IMR-90 (cell line): ENCODE measurements at places on chromosomes 7 and 10.

DNA sequence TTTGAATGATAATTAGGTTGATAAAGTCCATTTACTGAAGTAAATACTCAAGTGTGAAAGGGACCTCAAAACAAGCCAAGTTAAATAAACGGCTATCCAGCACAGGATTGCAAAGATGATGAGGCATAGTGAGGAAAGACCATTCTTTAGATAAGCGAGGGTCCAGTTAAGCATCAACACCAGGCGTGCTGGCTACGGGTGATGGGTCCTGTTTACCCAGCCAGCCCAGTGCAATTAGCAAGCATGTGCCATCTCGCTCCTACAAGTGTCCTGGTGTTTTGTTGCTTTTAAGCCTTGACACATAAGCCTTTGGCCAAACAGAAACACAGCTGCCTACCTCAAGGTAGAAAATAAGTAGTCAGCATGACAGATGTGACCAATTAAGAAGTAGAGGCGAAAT, 7.1 kb downstream of the NEBL start:
- no peak for DNase-seq

DNA sequence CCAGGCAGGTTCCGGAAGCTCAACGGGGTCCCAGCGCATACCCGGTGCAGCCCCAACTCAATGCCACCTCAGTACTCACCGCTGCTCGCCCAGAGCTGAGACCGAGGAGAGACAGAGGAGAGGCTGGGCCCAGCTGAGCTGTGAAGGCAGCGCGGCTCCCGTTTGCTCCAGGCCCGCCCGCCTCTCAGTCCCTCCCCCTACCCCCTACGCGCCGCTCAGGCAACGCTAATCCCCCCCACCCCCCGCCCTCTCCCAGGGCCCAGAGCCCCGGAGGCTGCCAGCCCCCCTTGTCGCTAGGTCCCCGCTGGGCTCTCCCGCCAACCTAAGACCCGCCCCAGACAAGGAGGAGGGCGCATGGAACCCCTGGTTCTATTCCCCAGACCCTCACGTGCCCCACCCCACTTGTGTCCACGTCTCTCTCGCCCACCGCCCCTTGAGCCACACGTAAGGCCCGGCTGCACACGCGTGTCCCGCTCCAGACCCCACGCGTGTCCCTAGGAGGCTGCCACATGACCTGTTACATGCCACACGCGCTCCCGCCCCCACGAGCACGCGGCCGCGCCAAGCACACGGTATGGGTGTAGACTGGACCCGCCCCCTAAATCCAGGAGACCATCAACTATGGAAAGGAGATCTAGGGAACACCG, at the start of gene PSD:
Gene PSD (minus strand): TSS at position 164 of the 647 bp plus-strand sequence. CDS start 1,747 bp downstream, outside the sequence.
- no peak for DNase-seq

GRCh38 chr7:143811-144453, 48.4 kb upstream of the FAM20C start:
- no peak for DNase-seq

DNA sequence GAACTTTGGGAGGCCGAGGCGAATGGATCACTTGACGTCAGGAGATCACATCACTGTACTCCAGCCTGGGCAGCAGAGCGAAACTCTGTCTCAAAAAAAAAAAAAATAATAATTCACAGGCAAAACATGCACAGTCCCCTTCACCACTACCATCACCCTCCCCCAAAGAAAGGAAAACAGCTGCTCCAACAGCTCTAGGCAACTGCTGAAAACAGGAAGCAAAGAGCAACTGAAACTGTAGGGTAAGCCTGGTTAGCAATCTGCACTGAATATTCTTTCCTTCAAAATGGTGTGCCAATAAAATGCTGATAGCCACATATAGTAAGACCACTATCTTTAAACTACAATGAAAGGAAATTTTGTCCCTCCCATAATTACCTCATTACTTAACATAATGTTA, 11.8 kb downstream of the NT5C2 start:
- no peak for DNase-seq

DNA sequence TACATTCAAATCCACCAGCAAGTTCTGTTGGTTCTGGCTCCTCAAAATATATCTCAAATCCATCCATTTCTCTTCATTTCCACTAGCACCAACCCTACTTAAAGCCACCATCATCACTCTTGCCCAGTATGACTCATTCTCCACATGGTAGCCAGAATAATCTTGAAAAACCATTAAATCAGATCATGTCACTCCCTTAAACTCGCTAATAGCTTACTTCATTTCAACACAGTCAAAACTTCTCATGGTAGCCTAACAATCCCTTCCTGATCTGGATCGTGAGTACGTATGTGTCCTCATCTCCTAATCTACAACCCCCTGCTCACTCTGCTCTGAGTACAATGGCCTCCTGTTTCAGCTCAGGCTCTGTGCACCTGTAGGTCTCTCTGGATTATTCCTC, 8.7 kb downstream of the EPC1 start:
- DNase-seq = peak; percentile 36

DNA sequence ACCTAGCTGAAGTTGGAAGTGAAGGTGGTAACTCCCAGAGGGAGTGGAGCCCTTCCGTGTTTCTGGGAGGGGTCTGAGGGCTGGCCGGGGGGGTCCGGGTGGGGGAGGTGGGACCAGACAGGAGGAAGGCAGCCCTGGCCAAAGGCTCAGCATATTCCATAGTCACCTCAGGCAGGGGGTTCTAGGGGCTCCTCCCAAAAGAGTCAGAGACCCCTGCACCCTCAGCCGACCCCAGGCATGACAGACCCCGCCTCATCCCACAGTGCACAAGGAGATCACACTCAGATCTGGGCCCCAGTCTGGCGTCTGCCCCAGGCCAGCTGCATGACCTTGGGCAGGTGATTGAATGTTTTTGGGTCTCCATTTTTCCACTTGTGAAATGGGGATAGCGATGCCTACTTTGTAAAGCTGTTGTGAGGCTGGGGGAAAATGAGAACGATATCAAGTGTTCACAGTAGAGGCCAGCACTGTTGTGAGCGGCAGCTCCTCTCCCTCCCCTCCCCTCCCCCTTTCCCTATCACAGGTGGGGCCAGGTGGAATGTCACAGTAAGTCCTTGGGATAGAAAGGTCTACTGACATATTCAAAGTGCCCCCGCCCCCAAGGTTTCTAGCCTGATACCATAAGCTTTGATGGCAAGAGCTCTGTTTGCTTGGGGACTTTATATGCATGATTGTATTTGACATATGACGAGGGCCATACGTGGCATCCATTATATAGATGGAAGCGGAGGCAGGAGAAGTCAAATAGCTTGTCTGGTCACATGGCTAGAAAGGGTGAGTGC, 33.3 kb downstream of the DNAJB12 start:
- no peak for DNase-seq

- no peak for DNase-seq
Observed at GRCh38 chr7:49774459-49775064, 1.1 kb downstream of the VWC2 start.

GRCh38 chr7:142788303-142789289, 17.8 kb downstream of the PRSS2 start:
- no peak for DNase-seq

DNA sequence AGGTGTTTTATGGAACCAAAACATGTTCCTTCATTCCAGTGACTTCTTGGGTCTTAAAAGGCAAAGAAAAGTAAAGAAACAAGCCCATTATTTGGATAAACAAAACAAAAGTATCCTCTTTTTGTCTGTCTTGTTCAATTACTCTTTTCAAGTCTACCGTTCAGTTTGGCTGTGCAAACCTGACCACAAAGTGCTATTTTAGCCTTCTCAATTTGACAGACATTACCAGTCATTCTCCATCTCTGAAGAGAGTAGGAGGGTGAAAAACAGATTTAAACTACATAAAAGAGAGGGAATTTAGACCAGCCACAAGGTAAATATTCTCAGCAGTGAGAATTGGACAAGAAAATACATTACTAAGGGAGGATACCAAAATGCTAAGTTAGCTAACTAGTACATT, 145.2 kb downstream of the GRM3 start:
- no peak for DNase-seq

DNA sequence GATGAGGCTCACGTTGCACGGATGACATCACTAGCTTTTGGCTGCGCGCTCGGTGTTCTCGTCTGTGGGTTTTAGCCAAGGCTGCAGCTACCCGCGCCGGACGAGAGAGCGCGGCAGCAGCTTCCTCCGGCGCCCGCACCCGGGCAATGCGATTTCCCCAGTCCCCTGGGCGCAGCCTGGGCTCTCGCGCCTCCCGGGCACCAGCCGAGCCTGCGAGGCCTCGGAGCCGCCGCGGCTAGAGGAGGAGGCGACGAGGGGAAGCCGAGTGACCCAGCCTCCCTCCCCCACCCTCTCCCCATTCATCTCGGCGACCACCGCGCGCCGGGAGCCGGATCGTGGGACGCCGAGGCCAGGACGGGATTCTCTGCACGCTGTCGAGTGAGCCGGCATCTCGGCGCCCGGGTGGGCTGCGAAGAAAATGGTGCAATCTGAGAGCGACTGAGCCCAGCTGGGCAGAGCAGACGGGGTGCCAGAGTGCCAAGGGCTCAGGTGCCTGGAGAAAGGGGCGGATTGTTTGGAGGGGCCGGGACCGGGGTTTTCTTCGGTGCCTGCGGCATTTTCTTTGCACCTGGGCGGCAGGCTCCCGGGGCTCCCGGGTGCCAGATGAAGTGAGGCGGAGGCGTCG, 1.2 kb upstream of the TMEM178B start:
- peak; percentile 73 for DNase-seq

GRCh38 chr10:24240041-24240751, 31.3 kb downstream of the KIAA1217 start:
- DNase-seq = no peak

DNA sequence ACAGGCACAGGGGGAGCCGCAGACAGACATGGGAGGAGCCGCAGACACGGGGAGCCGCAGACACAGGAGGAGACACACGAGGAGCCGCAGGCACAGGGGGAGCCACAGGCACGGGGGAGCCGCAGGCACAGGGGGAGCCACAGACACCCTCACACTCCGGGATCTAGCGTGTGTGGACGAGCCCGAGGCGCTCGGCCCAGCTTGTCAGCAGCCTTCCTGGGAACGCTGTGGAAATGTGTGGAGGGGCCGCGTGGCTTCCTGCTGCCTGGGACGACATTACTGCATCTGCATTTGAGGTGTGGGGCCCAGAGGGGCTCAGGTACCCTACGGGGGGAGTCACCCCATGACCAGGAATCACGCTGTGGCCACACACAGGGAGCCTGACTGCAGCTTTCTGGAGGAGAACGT, 313.2 kb downstream of the PTPRN2 start:
- DNase-seq = no peak

GRCh38 chr10:6530211-6530840, 49.8 kb downstream of the PRKCQ start:
- no peak for DNase-seq

- no peak for DNase-seq
Observed at GRCh38 chr7:49580761-49581160, 192.7 kb upstream of the VWC2 start.

GRCh38 chr7:29479301-29480200, 84.1 kb upstream of the PRR15 start:
- DNase-seq = no peak

DNA sequence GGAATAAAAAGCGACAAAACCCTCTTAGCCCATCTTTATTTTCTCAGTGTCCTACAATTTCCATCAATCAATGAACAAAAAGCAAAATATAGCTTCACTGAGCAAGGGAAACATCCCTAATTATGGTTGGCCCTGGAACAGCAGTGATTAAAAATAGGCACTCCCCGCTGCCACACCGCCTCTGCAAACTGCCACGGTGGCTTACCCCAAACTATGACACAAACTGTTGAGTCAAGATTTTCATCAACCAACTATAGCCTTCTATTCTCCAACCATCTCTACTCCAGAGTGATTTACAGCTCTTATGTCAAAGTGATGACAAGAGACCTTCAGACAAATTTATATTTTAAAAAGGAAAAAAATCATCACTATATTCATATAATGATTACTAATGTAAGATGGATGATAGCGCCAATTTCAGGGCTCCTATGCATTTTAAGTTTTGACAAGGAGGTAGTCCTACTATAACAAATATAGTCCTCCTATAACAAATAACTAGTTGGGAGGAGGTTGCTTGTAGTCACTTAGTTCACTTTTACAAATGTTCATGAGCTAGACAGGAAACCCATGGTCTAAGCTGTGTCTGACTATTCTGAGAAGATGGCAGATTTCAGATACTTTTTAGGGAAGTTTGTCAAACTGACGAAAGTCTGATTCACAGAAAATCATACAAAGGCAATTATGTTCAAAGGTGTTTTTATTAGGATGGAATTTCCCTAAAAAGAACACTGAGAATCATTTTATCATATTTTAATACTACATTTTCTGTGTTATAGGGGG, 26.3 kb downstream of the DENND11 start:
- DNase-seq = no peak

GRCh38 chr10:89215511-89215910, 8.4 kb upstream of the CH25H start:
- DNase-seq = peak; percentile 20
